Glomerular endothelial cell (primary cell): ENCODE measurements at places on chromosomes 6 and 20. TPM values are rescaled to one million over a fixed set of nuclear protein-coding genes. Genes with fewer than 3 reads are reported as not detected.

The FAM83C gene
- not detected in 2 replicates for total RNA-seq

The RAB44 gene
- 0.06 TPM in 1 of 2 replicates, not detected in the other for total RNA-seq

The FAM184A gene
- 0.34 and 0.76 TPM in 2 replicates for total RNA-seq

The PAK5 gene
- total RNA-seq = not detected in 2 replicates

- no peak for DNase-seq
Observed at GRCh38 chr20:49969234-49969633, 13.5 kb upstream of the SNAI1 start.

- no peak for DNase-seq
Observed at GRCh38 chr6:92274588-92274987, 1144.8 kb downstream of the EPHA7 start.

GRCh38 chr20:32227306-32227705, 19.6 kb downstream of the POFUT1 start:
- DNase-seq = no peak

- DNase-seq = no peak
Observed at GRCh38 chr6:166442131-166442685, 59.5 kb upstream of the MPC1 start.
